Activated CD4-positive, CD25-positive, alpha-beta regulatory T cell treated with anti-CD3 and anti-CD28 coated beads, Interleukin-2, amount 50 U/mL, for 16 hours (primary cell): ENCODE measurements at places on chromosomes 12 and 14.

DNA sequence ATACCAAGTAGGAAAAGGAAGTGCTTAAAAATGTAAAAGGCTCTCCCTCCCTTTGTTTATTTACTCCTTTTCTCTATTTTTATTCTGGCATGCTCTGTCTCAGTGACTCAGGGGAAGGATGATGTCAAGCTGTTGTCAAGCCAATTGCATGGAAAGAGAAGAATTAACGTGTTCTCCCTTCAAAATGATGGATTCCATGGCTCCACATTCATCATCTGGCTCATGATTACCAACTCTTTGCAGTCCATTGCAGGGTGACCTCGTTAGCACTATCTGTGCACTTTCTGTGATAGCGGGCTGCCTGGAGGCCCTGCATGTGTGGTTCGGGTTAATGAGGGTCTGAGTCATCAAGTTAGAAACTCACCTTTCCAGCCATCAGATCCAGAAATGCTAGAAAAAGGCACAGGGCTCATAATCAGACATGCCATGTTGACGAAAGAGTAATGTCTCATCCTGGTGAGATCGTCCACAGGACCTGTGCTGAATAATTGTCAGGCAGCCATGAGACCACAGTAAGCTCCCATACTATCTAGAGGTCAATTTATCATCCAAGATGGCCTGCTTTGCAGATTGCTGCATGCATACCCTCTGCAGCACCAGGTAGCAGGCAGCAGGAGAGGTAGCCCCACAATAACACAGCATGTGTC lies 79.2 kb upstream of the BTG1 start:
- DNase-seq, result no peak

GRCh38 chr12:121781484-121781997 lies 11.9 kb downstream of the RHOF start:
- no peak for DNase-seq

DNA sequence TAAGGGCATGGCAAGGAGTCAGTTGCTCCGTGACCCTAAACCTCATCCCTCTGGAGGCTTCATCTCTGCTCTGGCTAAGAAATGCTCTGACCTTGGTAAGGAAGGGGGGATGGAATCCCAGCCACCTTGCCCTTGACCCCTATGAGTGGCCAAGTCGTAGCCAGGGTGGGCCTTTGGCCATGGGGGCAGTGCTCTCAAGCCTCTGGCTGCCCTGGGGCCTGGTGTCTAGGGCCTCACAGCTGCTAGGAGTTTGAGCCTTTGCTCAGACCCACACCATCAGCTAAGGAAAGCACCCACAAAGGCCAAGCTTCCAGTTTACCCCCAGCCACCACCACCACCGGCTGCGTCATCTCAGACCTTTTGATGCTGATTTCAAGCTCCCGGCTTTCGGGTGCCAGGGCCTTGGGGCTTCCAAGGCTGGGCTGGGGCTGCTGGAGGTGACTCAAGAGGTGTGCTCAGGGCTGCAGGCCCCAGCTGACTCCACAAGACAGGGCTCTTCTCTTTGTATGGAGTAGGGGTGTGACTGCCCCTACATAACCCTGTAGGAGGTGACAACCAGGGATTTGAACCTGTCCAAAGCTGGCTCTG lies 3.7 kb downstream of the ASB2 start:
- no peak for DNase-seq

GRCh38 chr12:19970821-19971220 lies 397.5 kb upstream of the PDE3A start:
- no peak for DNase-seq

DNA sequence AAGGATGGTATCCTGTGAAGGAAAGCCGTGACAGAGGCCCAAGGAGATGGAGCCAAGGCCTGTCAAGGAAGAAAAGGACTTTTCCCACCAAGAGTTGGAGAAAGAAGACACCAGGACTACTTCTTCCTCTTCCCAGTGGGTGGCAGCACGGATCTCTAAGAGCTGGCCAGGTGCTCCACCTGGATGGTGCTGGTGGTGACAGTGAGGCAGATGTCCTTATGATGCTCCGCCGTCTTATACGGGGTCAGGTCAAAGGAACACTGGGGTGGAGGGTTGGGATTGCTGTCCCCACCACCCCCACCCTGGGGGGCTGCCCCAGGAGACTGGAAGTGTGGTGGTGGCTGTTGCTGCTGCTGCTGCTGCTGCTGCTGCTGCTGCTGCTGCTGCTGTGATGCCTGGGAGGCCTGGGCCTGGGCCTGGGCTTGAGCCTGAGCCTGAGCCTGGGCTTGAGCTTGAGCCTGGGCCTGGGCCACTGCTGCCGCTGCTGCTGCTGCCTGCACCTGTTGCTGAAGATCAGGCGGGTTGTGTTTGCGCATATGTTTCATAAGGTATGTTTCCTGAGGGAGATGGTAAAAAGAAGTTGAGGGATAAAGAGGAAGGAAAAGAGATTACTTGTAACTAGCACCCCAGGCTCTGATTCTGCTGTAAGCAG lies 4.8 kb upstream of the ING4 start:
- no peak for DNase-seq
